Trophoblast cell (in vitro differentiated cells and primary cell): ENCODE measurements at places on chromosomes 3 and 15.

DNA sequence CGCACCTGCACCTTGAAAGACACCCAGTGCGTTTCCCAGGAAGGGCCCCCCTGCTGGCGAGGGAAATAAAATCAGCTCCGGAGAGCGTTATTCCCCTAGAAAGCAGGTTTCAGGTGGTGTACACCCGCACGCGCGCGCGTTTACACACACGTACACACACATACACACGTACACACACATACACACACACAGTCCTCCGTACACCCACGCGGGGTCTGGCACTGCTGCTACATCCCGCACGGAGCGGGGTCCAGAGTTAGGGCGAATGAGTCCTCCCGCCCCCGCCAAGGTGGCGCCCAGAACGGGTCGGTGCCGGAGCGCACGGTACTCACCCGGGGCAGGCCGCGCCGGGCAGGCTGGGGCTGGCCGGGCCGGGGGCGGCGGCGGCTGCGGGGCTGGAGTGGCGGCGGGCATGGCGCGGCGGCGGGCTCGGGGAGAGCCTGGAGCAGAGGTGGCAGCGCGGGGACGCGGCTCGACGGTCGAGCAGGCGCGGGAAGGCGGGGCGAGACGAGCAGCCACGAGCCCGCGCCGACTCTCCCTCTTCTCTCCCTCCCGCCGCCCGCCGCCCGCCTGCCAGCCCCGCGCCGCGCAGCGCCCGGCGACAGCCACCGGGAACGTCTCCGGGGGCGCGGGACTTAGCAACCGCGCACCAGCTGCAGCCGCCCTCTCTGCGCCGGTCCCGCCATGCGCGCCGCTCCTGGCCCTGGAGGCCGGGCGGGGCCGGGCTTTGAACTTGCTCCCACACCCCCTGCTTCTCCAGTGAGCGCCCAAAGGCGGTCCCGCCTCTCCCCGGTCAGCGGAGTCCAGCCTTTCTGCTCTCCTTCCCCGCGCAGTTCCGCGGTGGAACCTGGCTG is at the start of gene DCLK3:
Gene DCLK3 (minus strand): TSS at position 704 of the 854 bp plus-strand sequence. CDS start 290 bp downstream, at position 414.
- no peak for DNase-seq

DNA sequence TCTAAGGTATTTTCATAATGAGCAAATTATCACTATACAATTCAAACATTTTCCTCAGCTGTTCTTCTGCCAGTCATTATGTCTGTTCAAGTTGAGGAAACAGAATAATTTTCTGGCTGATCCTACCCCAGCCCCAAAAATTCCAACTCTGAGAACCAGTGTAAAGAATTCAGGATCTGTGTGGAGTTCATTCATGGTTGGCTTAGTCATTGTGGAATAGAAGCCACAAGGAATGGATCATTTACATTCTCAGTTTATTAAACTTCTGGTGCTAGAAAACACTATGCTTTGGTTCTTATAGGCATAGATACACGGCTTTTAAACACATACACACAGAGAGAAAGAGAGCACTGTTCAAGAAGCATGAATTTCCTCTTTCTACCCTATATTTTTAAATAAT is 134.6 kb downstream of the CMSS1 start:
- DNase-seq, result no peak

DNA sequence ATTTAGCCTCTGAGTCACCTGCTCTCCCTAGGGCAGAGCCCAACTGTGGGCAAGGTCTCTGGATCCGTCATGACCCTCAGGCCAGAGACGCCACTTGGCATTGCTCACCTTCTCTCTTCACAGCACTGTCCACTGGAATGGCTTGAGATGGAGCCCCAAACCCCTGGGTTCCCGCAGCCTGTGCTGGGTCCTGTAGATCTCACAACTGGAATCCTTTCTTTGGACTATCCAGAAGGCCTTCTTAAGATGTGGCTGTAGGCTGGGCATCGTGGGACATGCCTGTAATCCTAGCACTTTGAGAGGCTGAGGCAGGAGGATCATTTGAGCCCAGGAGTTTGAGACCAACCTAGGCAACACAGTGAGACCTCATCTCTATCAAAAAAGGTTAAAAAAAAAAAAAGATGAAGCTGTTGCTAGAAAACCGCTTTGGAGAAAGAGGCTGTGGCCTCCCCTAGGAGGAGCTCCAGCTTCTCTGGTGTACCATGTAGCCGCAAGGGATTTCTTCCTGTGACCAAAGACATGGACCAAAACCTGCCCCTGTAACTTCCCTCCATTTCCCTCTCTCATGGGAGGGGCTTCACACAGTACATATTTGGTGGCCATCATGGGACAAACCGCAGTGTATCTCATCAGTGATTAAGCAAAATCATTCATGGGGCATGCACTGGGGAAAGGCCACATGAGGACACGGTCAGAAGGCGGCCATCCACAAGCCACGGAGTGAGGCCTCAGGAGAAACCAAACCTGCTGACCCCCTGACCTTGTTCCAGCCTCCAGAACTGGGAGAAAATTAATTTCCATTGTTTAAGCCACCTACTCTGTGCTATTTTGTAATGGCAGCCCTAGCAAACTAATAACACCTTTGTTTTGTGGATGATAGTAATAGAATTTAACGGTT is 23.3 kb upstream of the BUB1B start:
- no peak for DNase-seq

GRCh38 chr3:37210230-37210629 is 35.8 kb upstream of the LRRFIP2 start:
- DNase-seq, result peak; percentile 17

- DNase-seq, result no peak
Measured at GRCh38 chr15:34652726-34653033, 69.2 kb upstream of the GOLGA8B start.

- no peak for DNase-seq
Measured at GRCh38 chr15:34693053-34693744, 61.6 kb downstream of the GJD2 start.
